ENCODE measurements at places on chromosomes 12 and 14.

DNA sequence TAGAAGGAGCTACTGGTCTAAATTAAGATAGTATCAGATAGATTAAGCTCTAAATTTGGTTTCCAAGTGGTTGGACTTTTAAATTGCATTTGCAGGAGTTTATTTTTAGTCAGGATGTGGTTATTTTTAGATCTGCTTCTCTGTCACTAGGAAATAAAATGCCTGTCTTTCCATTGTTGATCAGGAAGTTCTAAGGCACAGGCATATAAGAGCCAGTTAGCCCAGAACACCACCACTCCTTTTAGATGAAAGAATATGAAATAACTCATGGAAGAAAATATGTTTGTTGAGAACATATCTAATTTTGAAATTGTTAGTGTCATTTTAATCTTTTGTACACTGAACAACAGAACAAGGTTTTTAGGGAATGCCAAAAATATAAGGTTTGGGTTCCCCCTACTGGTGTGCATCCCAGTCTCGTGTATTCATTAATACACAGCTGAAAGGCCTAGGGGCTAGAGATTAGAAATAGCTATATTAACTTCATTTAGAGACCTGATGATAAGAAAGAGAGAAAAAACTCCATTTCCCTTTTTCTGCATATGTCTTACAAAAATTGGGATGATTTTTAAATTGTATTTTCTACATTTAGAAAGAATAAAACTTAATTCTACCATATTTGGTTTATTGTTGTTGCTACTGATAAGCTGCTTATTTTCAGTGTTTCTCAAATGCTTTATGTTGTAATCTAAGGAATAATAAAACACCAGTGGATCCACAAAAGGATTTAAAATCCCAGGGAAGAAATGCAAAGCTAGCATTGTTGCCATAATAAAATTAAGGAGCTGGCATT lies 67.2 kb downstream of the RIC8B start:
- no peak for DNase-seq

DNA sequence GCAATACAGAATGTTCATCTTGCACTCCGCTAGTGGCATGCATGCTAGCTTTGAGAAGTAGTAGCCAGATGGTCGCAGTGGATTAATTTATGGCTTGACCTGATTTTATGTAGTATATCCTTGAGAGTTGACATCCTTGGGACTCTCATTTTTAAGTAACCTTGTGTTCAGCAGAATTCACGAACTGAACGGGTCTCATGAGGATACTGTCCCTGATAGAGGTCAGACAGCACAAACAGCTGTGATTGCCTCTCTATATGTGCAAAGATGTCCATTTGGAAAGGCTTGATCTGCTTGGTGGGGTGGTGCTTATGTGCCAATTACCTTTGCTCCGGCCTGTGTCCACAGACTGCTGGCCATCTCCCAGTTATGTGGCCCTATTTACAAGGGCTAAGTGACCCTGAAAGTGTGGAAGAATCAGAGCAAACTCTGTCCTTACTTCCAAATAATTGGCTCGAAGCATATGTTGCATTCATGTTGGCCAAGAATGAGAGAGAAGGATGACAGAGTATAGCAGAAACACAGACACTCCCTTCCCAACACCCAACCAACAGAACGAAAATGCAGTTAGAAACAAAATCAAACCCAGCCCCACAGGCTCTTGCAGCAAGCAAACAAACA lies 167.1 kb downstream of the CRADD start:
- no peak for DNase-seq

GRCh38 chr12:112714166-112714710 lies 77.3 kb upstream of the RPH3A start:
- no peak for DNase-seq

DNA sequence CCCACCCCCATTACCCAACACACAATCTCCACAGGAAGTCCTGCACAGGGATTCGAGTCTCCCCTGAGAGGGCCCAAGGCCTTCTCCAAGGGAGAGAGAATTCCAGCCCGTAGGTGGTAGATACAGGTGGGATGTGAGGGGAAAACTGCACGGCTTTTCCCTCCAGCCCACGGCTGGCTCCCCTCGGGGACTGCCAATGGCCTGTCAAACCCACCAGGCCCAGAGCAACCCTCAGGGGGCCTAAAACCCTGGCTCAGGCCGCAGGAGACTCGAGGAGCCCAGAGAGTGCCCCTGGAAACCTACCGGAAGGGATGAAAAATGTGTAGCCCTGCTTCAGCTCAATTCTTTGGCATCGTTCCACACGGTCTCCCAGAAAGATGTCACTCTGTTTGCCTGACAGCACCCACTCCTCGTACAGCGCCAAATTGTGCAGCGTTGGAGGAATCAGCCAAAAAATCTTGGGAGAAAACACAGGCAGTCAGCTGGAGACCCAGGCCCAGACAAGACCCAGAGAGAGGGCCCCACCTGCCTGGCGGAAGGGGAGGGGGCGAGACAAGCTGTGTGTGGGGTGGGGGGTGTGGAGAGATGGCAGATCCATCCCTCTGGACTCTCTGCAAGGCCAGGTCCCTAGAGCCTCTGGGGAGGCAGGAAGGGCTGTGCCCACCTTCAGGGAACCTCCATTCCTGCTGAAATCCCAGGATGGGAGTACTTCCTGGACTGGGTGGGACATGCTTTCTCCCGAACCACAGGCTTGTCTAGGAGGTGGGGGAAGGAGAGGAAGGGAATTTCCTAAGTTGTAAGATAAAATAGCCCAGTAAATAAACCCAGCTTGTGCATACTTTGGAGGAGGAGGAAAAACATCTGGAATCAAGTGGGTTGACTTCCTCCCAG lies 48.1 kb downstream of the KDM2B start:
- DNase-seq: no peak

GRCh38 chr12:97022536-97023230 lies 115.6 kb downstream of the NEDD1 start:
- no peak for DNase-seq

GRCh38 chr14:95515080-95515489 lies 1.4 kb downstream of the SYNE3 start:
- no peak for DNase-seq

DNA sequence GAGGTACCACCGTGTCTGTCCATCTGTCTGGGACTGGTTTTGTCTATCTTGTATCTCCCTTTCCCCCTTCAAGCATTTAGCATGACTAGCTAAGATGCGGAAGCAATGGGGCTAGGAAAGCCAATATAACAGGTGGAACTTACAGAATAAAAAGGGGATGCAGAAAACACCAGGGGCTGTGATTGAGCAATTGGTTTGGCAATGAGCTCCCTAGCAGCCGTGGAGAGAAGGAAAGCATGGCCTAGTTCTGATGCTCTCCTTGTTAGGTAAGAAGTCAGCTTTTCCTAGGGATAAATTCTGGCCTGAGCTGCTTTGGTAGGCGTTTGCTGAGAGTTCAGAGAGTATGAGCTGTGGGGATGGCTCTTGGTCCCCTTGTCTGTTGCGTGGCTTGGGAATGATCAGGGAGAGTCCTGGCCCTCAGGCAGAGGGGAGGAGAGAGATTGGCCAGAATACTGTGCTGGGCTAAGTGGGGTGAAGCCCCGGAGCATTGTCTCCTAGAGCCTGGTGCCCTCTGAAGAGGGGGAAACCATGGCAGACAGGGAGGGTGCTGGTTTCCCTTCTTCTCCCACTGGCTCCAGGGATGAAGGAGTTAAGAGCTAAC lies 7.1 kb downstream of the SETD1B start:
- no peak for DNase-seq

- no peak for DNase-seq
These were observed 129.7 kb upstream of the GRIP1 start for GRCh38 chr12:66808606-66809005.

- DNase-seq: no peak
These were observed 318.1 kb upstream of the RTL1 start for GRCh38 chr14:101221549-101222160.

DNA sequence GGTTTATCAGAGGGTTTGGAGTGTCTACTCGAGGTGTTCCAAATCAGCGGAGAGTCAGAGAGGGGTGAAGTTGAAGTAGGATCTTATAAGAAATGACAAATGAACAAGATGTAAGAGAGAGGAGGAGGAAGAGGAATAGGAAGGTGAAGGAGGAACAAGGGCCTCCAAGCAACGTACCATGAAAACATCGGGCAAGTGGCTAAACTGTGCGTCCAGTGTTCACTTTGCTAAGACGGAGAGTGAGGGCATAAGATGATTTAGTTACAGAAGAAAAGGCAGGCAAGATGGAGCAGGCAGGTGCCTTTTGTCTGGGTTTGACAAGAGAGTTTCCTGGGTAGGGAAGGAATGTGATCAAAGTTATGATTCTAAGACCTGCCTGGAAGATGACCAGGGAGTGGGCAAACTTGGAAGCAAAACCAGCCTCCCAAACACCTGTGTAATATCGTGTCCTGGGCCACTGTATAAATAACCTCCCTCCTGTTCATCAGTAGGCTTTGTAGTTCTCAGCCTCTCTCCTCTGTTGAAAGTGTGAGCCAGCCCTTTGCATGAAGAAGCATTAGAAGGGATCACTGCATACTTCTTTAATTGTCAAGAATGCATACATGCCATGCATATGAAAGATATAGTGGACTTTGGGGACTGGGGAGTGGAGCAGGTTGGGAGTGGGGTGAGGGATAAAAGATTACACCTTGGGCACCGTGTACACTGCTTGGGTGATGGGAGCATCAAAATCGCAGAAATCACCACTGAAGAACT lies 111.4 kb downstream of the ZFP36L1 start:
- DNase-seq: no peak

DNA sequence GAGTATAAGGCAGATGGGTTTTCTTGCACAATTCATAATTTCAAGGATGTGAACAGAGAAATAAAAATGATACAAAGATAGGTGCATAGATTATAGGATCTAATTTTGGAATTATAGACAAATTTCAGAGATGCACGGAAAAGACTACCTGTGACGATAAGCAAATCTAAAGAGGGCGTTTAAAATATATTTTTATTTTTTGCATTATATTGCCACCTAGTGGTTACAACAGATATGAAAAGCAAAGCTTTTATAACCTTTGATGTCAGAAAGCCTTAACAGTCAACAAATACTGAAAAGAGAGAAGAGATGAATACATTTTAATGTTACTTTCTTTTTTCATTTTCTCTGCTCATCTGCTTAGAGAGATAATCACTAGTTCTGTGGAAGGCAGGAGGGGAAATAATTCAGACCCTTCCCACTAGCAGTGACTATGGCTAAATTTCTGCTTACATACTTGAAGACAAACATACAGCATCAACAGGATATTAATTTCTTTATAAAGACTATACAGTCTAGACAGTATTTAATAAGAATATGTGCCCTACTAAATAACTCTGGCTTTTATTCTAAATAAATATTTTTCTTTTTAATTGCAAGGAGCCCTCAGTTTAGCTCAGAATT lies 46.3 kb downstream of the NTS start:
- DNase-seq: no peak

GRCh38 chr14:82422230-82422629 lies 888.6 kb upstream of the SEL1L start:
- DNase-seq: no peak

DNA sequence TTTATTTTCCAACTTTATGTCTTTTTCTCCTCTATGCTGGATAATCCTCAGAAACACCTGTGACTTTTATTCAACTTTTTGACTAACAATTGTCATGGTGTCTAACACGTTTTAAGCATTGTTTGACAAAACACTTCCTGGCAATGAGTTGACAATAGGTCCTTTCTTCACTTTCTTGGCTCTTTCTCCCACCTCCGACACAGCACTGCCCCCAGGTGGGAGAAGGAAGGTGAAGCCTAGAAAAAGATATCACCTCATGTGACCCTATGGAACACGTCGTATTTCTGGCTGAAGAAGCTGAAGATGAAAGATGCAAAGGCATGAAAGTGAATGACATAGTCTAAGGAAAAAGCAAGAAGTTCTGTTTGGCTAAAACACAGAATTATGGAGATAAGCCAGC lies 430.0 kb downstream of the ETNK1 start:
- no peak for DNase-seq

DNA sequence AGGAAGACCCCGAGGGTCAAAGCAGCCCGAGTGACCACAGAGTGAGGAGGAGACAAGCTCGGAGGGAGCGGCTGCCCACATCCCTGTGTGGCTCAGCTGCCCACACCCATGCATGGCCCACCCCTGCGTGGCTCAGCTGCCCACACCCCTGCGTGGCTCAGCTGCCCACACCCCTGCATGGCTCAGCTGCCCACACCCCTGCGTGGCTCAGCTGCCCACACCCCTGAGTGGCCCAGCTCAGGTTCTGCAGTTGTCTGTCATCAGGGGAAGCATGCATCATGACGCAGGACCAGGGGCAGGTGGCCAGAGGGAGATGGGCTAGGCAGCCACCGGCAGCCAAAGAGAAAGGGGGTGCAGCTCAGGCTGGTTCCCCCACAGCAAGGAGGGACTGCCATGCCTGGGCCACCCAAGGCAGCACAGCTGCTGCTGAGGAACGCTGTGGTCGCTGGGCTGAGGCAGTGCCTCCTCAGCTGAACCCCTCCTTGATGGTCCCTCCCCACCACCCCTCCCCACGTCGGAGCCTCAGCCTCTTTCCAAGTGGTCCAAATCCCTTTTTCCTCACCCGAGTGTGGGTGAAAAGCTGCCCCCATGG lies 33.3 kb upstream of the NUDT14 start:
- no peak for DNase-seq

DNA sequence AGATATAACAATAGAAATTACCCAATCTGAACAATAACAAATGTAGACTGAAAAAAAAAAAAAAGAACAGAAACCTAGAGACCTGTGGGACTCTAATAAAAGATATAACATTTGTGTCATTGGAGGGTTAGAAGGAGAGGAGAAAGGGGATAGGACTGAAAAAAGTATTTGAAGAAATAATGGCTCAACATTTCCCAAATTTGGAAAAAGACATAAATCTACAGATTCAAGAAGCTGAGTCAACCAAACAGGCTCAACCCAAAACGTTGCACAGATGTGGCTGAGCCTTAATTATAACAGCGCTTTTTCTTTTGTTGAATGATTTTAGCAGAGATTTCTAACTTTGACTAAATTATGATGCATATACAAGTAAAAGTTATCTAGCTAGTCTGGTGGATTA lies 131.3 kb downstream of the TMTC3 start:
- DNase-seq: no peak

DNA sequence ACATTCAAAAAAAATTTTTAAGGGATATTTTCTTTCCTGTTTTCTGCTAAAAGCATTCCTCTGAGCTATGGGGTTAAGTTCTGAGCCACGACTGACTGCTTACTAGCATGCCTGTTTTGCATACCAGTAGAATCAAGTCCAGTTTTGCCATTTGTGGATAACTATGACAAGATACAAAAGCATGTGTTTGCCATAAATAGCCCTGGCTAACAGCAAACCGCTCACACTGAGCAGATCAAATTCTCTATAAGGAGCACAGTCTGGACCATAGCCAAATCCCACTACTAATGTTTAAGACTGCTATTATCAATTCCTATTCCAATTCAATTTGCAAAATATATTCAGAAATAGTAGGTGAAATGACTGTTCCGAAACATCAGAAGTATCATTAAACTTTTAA lies 3.2 kb downstream of the CFL2 start:
- DNase-seq: no peak

DNA sequence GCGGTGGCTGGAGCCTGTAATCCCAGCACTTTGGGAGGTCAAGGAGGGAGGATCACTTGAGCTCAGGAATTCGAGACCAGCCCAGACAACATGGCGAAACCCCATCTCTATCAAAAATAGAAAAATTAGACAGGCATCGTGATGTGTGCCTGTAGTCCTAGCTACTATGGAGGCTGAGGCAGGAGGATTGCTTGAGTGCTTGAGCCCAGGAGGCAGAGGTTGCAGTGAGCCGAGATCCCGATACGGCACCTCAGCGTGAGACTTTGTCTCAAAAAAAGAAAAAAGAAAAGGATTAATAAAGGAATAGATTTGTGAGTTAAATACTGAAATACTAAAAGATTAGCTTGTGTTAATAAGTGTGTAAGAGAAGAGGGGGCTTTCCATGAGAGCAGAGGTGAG lies 29.4 kb downstream of the RPGRIP1 start:
- DNase-seq: no peak
